ENCODE measurements at places on chromosomes 2 and 18.

- no peak for DNase-seq
These were observed 203.5 kb upstream of the SALL3 start for GRCh38 chr18:78776151-78776550.

GRCh38 chr2:54207666-54208195 lies 48.3 kb downstream of the TSPYL6 start:
- no peak for DNase-seq

DNA sequence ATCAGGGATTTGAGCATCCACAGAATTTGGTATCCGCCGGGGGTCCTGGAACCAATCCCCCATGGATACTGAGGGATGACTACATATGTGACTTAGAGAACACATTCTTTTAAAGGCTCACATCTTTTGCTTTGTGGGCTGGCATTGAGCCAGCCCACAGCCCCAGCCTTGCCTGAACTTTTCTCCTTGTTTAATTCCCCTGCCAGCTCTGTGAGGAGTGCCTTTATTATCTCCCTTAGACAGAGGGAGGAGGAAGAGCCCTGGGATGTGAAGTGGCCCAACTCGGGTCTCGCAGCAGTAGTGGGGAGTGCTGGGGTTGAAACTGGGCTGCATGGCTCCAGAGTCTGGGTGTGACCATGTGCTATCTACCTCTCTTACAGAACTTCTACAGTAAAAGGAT lies 7.6 kb downstream of the TTC39C start:
- DNase-seq, result no peak

- no peak for DNase-seq
These were observed 91.2 kb upstream of the TMEM18 start for GRCh38 chr2:768451-768850.

- no peak for DNase-seq
These were observed 72.7 kb downstream of the MARCHF4 start for GRCh38 chr2:216299588-216299987.

DNA sequence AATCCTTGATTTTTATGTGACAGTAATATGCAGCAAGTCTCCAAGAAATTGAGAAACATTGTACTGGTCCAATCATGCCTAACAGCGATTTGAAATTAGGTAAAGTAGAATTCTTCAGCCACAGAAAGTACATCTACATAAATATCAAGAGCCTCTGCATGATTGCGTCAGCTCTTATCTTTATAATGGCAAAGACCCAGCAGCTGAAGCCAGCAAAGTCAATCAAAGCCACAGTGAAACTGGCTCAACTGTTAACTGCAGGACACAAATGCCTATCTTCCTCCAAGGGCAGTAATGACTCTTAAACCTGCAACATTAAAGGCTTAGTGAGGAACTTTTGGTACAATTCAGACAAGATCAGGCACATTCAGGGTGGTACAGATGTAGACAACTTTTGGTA lies 102.5 kb downstream of the BARD1 start:
- no peak for DNase-seq

GRCh38 chr2:108625186-108625827 lies 91.0 kb downstream of the LIMS1 start:
- DNase-seq, result no peak

DNA sequence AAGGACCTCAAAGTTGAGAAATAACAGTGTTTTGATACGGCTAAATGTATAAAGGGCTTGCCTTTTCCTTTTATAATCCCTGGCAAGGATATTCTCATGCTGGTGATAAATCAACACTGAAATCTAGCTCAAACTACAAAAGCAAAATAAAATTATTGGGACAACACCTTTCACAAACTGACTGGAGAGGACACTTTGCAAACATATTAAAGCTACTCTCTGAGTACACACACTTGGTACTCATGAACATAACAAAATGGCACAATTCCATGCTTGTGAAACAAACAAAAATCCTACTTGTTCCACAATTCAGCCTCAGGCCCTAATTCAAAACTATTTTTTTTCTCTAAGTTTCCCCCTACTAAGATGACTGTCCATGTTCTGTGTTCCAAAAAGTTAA lies 305.8 kb downstream of the ETAA1 start:
- no peak for DNase-seq

- no peak for DNase-seq
These were observed 96.9 kb upstream of the NEDD4L start for GRCh38 chr18:57947117-57947516.

GRCh38 chr18:33840212-33840593 lies 262.2 kb downstream of the ASXL3 start:
- no peak for DNase-seq
